ENCODE measurements at places on chromosomes 5 and 9.

DNA sequence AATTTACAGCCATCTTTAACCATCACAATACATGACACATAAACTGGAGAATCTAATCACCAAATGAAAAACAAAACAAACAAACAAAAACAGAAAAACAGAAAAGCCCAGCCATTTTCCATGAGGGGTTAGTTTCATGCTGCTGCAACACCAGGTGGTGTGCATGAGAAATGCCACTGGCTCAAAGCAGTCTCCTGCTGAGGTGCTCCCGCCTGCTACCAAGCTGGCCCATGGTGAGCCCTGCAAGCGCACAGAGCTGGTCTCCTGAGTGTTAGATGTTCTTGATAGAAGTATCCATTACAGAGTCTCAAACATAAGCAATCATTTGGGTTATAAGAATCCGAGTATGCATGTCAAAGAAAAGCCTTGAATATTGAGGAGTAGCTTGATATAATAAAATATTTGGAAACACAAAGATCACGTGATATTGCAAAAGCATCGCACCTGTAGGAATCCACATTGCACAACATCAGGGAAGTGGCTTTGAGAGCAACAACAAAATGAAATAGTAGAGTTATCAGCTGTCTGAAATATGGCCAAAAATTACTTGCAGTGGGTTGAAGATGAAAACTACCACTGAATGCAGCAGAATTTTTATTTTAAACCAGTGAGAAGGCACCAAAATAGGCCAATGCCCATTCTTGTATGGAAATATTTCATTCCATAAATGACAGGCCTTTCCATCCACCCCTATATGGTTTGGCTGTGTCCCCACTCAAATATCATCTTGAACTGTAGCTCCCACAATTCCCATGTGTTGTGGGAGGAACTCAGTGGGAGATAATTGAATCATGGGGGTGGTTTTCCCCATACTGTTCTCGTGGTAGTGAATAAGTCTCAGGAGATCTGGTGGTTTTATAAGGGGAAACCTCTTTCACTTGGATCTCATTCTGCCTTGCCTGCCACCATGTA lies 194.8 kb downstream of the SYK start:
- H3K27ac ChIP-seq = no peak overlapping the region
- H3K4me1 ChIP-seq = 0 out of 2 replicates have a peak, but pooled peaks cover 4% of the 10 kb centered on the region
- DNase-seq = no peak
- no peaks in the 10 kb centered on the region for H3K36me3 ChIP-seq
- no peaks in the 10 kb centered on the region for H3K27me3 ChIP-seq

- DNase-seq = no peak
- H3K27me3 ChIP-seq = no peaks in the 10 kb centered on the region
- no peaks in the 10 kb centered on the region for H3K4me1 ChIP-seq
- no peak overlapping the region for H3K27ac ChIP-seq
Measured at GRCh38 chr9:36461323-36461722, 61.3 kb upstream of the RNF38 start.

GRCh38 chr5:161507591-161507990 lies 38.9 kb downstream of the GABRB2 start:
- no peaks in the 10 kb centered on the region for H3K27me3 ChIP-seq
- H3K27ac ChIP-seq = no peak overlapping the region
- no peak for DNase-seq
- no peak overlapping the region for H3K4me3 ChIP-seq
- no peaks in the 10 kb centered on the region for H3K4me1 ChIP-seq
- H3K36me3 ChIP-seq = no peaks in the 10 kb centered on the region

DNA sequence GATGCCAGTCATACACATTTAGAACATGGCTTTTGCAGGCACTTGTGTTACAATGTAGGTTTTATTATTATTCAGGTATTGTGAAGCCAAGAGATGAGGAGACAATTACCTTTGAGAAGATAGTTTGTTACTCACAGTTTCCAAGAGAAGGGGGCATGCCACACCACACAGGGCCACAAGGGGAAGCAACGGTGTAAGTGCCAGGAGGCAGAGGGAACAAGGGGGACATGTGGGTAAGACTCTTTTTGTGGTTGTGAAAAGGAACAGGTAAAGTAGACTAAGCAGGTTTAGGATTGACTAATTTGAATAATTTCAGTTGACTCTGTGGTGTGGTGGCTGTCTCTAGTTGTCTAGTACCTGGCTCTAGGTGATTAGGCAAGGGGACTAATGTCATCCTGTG lies 191.2 kb downstream of the TRPM6 start:
- no peak for DNase-seq
- no peaks in the 10 kb centered on the region for H3K4me1 ChIP-seq
- H3K27ac ChIP-seq = no peak overlapping the region
- no peaks in the 10 kb centered on the region for H3K27me3 ChIP-seq

- H3K4me1 ChIP-seq = no peaks in the 10 kb centered on the region
- no peak overlapping the region for H3K4me3 ChIP-seq
- no peak for DNase-seq
- no peaks in the 10 kb centered on the region for H3K36me3 ChIP-seq
- H3K27me3 ChIP-seq = no peaks in the 10 kb centered on the region
Measured at GRCh38 chr5:90365328-90365727, 44.2 kb downstream of the CETN3 start.

Measured in iPS DF 6.9 (cell line).